ENCODE measurements at places on chromosomes 7 and 10.
A peak's percentile ranks its signal among the peaks of the same experiment; 100 is the strongest.

DNA sequence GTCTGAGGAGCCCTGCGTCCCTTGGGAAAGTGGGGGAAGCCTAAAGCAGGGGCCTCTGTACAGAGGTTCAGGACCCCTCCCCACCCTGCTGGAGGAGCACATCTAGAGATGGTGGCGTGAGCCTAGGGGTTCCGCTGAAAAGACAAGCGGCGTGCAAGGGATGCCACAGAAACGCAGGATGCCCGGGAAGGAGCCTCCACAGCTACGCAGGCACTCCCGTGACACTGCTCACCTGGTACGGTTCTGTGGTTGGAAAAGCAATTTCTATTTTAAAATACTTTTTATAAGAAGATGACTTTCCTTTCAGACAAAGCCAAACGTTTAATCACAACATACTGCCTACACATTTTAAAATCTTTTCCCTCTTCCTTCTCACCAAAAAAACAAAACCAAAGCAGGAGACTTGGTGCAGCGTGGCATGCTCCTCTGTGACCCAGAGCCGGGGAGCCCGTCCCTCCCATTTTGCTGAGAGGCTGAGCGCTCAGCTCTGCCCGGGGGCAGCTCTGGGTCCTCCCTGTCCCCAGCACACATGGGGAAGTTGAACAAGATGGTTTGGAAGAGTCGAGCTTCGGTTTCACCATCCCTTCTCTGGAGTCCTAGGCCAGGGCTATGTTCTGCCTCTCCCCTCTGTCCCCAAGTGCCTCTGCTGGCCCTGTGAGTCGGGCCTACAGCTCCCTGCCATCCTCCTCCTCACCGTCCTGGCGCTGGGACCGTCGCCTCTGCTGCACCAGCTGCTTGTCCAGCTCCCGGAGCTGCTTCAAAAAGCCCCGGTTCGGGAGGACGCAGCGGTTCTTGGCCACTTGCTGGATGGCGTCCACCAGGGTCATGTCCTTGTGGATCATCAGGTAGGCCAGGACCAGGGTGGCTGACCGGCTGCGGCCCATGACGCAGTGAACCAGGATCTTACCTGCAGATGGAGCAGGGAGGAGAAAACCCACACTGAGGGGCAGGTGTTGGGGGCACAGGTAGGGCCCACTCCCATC is 74.0 kb upstream of the SAMD8 start:
- DNase-seq: no peak

DNA sequence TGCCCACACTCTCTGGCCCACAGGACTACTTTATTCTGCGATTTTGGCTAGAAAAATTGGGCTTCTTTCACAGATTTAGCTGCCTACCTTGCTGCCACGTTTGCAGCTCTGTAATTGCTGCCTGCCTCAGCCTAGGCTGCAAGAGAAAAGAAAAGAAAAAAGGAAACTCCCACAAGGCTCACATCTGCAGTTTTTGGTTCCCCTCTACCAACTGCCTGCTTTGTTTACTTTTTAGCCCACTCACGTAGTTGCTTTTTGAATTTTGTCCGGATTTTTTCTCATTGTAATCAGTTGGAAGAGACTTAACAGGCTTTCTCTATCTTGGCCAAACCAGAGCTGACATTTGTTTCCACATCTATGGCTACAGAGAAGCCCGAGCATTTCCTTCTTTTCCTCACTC is 24.3 kb downstream of the SUN3 start:
- DNase-seq: no peak

GRCh38 chr7:153413199-153413539 is 639.0 kb upstream of the DPP6 start:
- no peak for DNase-seq

- no peak for DNase-seq
Observed at GRCh38 chr10:17007418-17007770, 122.2 kb downstream of the CUBN start.

- peak; percentile 45 for DNase-seq
Observed at GRCh38 chr10:119608316-119609155, 11.8 kb upstream of the TIAL1 start.

GRCh38 chr10:43258211-43258561 is 8.7 kb downstream of the RASGEF1A start:
- DNase-seq: no peak

DNA sequence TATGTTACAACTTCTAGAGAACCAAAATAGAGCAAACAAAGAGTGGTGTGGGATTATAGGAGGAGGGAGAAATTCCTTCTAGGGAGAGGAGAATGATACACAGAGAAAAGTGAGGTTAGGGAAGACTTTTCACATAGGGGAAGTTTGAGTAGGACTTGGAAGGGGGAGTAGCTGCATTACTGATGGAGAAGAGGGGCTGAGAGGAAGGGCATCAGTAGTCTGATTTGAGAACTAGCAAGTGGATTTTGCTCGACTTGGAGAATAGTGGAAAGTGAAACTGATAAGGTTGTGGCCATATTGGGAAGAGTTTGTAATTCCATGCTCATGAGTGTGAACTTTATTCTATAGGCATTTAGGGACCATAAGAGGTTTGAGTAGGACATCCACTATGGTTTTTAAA is 6.1 kb downstream of the NRF1 start:
- peak; percentile 33 for DNase-seq

- DNase-seq: no peak
Observed at GRCh38 chr7:73899731-73900142, 38.8 kb downstream of the TMEM270 start.

- DNase-seq: peak; percentile 90
Observed at GRCh38 chr10:13371897-13372470, 23.9 kb upstream of the SEPHS1 start.

DNA sequence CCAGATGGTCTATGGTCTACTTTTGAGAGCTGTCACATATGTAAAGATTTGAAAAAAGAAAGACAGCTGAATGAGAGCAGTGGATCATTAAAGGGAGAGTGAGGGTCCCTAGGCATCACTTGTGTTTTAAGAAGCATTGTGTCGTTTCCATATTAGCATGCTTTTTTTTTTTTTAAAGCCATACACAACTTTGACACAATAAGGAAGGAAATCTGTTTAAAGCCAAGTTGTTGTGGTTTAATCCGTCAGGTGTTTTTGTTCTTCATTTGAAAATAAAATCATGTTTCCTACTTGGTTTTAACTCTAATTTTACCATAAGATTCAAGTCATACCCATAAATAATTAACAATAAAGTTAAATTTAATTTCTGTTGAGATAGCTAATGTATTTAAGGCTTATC is 53.5 kb downstream of the MDFIC start:
- no peak for DNase-seq

DNA sequence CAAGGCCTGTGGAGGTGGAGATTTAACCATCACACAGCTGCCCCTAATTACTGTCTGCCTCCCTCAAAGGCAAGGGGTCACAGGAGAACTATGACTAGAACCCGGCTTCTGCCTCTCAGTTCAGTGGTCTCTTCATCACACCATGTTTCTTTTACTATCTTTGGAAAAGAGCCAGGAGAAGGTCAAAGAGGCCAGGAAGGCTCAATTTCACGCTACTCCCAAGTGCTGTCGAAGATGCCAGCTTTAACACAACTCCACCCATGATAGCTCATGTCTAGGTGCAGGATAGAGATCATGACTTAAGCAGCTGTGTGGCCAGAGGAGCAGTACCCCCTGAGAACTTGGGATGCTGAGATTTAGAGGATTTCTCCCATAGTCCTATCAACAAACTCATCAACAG is 60.5 kb upstream of the OPALIN start:
- no peak for DNase-seq

- DNase-seq: no peak
Observed at GRCh38 chr10:104339469-104340110, 1.3 kb upstream of the ITPRIP start.

GRCh38 chr7:104983076-104983577 is 30.9 kb upstream of the KMT2E start:
- DNase-seq: no peak

DNA sequence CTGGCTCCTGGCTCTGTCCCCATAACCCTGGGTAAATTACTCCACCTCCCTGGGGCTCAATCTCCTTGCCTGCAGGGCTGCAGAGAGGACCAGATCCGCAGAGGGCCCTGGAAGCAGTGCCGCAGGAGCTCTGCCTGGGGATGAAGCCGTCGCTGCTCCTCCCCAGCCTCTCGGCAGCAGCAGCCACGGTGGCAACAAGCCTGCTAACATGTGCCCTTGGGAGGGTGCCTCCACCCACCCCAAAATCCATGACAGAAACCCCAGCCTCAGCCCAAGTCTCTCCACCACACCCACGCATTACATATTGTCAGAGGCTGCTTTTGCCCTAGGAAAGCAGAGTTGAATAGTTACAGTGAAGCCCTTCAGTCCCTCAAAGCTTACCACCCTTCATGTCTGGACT is 486.4 kb upstream of the FOXK1 start:
- no peak for DNase-seq

DNA sequence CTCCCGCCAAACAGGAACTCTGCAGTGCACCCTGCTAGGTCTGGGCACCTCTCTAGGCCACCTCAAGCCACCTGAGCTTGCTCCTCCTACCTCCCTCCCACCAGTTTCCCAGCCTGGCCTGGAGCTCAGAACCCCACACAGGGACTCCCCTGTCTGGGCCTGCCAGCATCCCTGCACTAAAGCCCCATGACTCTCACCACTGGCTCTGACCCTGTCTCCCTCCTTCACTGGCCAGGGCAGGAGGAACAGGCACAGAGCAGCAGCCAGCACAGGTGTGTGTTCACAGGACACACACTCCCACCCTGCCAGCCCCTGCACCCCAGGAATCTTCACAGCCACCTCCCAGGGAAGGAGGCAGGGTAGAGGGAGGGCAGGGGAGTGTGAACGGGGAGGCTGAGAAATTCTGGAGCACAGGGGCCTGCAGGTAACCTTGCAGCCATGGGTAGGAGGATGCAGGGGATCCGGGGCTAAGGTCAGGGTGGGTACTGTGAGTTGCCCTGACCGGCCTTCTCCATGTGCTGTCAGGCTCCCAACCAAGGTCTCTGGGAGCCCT is 13.9 kb upstream of the ANTXRL start:
- no peak for DNase-seq

DNA sequence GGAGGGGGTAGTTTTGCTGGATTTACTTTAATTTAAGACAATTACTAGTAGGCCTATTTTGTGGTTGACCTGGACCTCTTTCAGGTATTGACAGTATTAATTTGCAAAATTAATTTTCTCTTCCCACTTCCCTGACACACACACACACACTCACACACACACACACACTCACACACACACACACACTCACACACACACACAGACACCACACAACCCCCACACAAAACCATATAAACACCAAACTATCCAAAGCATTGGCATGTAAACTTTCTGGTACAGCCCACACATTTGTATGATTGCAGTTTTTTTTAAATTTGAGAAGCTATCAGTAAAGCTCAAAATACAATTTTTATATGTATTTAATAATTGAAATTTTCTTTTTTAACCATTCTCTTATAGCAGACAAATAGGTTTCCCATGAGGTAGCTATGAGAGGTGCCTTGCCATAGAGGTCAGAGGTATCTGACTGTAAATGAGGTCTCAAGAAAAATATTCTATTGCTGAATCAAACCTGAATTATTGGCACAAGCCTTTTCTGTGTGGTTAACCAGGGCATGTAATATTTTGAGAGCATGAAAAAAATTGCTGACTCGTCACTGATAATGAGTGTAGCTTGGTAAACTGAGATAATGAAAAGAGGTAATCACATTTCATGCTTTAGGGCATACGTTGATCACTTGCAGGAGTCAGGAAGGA is 306.5 kb downstream of the GATA3 start:
- no peak for DNase-seq

GRCh38 chr10:15370212-15370855 is 755 bp downstream of the FAM171A1 start:
- DNase-seq: no peak

DNA sequence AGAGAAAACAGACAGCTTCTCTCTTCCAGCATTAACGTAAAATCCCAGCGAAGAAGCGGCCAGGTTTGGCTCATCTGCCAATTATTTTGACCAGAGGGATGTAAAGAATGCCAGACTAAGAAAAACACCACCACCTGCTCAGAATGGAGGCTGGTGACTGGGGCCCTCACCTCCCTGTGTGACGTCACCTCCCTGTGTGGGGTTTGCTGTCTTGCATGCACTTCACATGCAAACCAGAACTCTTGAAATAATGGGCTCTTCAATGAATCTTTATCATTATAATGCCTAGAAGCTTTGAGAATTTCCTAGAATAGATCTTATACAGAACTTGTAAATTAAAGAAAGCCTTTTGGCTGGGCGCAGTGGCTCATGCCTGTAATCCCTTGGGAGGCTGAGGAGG is 101.8 kb upstream of the WAC start:
- no peak for DNase-seq

GRCh38 chr10:63673846-63674245 is 152.6 kb downstream of the REEP3 start:
- DNase-seq: no peak

GRCh38 chr10:18743926-18744325 is 84.7 kb downstream of the ARL5B start:
- DNase-seq: peak; percentile 3

- no peak for DNase-seq
Observed at GRCh38 chr10:26464632-26465280, 26.6 kb downstream of the APBB1IP start.

DNA sequence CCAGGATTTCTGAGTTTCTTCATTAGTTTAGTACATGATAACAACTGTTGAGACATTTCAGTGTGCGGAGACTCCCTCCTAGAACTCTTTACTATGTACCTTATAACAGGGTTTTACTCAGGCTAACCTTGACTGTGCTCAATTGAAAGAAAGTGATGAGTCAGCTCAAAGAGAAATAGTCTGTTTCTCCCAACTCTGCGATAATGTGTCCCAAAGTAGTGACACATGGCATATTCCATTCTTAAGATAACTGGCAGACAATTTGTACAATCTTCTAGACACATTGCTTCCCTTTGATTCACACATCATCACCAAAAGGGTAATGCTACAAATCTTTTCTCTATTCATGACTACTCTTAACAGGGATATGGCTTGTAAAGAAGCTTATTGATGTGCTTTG is 645.2 kb downstream of the AUTS2 start:
- DNase-seq: no peak

- DNase-seq: no peak
Observed at GRCh38 chr10:71811351-71811750, 38.0 kb upstream of the VSIR start.

DNA sequence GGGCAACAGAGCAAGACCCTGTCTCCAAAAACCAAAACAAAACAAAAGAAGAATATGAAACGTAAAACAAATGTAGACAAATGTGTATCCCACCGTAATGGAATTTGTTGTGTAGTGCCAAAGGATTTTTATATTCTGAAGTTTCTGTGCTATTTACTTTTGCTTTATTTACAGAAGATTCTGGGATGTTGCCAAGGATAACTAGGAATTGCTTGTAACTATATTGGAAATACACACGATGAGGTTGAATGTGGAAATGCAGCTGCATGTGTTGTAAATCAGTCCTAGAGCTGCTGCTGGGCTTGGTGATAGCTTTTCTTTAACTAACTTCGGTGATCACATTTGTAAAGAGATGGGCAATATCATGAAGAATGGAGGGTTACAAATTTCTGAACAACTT is 39.5 kb downstream of the GALNT17 start:
- DNase-seq: no peak

DNA sequence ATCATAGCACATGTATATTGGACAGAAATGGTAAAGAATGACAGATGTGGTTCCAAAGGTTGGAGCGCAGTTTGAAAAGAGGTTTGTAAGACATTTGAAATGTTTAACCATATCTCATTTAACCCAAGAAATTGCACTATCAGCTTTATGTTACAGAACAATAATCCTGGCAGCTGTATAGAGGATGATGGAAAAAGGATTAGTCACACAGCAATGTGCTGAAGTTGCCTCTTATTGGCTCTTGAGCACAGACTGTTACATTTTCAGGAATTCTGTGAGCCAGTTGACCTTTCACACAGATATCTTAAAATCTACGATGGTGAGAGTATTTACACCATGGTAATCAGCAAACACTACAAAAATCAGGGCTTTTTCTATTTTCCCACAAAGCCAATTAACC is 3.9 kb downstream of the COG5 start:
- DNase-seq: no peak

Data from Kasumi-1 (cell line).